ENCODE measurements at places on chromosomes 3 and 15.
A peak's percentile ranks its signal among the peaks of the same experiment; 100 is the strongest.

DNA sequence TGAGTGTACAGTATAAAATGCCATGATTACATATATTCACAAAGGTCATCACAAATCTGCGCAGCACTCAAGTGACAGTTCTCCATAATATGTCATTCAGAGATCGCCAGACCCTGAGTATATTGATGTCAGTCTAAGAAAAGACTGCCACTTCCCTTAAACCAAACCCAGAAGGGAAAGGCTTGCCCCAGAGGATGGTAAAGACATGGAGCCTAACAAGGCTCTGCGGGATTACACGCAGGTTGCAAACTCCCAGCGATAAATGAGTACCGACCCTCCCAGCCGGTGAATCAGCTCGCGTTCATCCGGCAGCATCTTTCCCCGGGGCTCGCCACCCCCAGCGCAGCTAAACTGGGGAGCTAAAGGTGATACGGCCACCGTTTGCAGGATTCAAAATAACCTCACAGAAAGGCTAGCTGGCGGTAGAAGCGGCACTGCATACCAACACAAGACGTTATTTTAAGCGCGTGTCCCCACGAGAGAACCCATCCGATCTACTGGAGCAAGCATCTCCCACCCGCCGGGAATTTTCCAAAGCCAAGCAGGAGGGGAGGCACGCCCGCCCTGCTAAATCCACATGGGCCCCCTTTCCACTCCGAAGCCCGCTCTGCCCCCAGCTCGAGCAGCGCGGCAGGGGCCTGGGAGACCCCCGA lies 643 bp downstream of the MYO5A start:
- peak; percentile 67 for DNase-seq
- H3K4me3 ChIP-seq, result peak overlapping the region; percentile 94
- peaks cover 4% of the 10 kb centered on the region for H3K36me3 ChIP-seq

- H3K27me3 ChIP-seq, result no peaks in the 10 kb centered on the region
- peak; percentile 69 for DNase-seq
- peak overlapping the region; percentile 95 for H3K27ac ChIP-seq
- peaks cover 81% of the 10 kb centered on the region for H3K4me1 ChIP-seq
These were observed 1.3 kb upstream of the TWF2 start for GRCh38 chr3:52240059-52240885.

DNA sequence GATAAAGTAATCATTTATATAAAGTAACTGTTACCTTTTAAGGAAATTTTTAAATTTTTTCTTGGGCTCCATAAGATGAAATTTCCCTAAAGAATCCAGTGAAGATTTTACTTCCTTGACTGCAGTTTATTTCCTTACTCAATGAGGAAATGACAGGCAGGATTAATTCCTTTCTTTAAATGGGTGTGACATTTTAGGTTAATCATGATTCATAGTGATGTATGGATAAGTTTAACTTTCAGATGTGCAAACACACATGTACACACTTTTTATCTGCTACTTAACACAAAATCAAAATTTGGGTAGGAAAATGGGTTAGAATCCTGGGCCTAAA lies 11.2 kb upstream of the LEO1 start:
- H3K36me3 ChIP-seq, result no peaks in the 10 kb centered on the region
- H3K27ac ChIP-seq, result peak overlapping the region; percentile 40
- DNase-seq, result no peak
- no peaks in the 10 kb centered on the region for H3K27me3 ChIP-seq

GRCh38 chr3:21159543-21159906 lies 591.5 kb downstream of the ZNF385D start:
- H3K4me1 ChIP-seq, result no peaks in the 10 kb centered on the region
- H3K27ac ChIP-seq, result no peak overlapping the region
- no peak overlapping the region for H3K4me3 ChIP-seq
- no peaks in the 10 kb centered on the region for H3K27me3 ChIP-seq
- H3K36me3 ChIP-seq, result no peaks in the 10 kb centered on the region

GRCh38 chr3:49867400-49867799 lies 2.3 kb downstream of the CAMKV start:
- no peak overlapping the region for H3K27ac ChIP-seq
- no peak for DNase-seq
- no peaks in the 10 kb centered on the region for H3K36me3 ChIP-seq
- peaks cover 63% of the 10 kb centered on the region for H3K27me3 ChIP-seq
- peaks cover 1% of the 10 kb centered on the region for H3K4me1 ChIP-seq

DNA sequence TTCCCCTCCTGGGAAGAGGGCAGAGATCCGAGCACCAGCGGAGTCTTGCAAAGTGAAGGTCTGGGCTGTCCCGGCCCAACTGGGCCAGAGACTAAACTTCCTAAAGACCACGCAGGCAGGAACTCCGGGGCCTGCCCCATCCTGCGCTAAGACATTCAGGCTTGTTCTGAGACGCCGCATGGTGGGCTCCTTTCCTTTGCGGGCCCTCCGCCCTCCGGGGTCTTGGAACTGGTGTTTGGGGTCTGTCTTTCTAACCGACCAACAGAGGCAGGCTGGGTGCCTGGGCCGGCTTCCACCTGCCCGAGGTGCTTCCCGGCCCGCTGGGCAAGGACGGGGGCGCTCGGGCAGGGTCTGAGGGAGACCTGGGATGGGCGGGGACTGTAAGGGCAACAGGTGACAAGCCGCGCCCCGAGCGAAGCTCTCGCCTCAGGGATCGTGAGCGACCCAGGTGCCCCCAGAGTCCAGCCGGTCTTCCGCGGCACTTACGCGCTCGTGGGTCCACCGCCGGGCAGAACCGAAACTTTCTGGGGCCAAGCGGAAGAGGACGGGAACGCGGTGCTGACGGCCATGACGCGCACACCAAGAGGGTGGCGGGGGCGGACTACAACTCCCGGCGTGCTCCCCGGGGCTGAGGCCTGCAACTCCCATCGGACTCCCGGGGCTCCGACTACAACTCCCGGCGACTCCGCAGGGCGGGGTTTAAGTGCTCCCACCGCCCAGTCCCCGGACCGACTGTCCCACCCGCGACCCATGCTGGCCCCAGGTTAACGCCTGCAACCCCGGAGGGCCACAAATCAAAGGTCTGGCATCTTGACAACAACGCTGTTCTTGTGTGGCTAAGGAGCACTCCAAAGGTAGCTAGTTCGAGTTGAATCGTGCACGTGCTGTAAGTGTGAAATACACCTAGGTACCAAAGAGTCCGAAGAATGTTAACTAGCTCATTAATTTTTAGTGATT lies at the start of gene FYCO1:
Gene FYCO1, minus strand, starts transcription at position 589 of the 957 bp plus-strand sequence. CDS start 10,914 bp downstream, outside the sequence.
- peaks cover 47% of the 10 kb centered on the region for H3K4me1 ChIP-seq
- H3K27me3 ChIP-seq, result no peaks in the 10 kb centered on the region
- H3K4me3 ChIP-seq, result peak within 1 kb of the TSS; percentile 86
- DNase-seq, result peak; percentile 92

Data from activated T-cell treated with anti-CD3 and anti-CD28 coated beads, Interleukin-2, amount 50 U/mL, for 24 hours (primary cell).